GM12892 (cell line): ENCODE measurements at places on chromosomes 2 and 18.

DNA sequence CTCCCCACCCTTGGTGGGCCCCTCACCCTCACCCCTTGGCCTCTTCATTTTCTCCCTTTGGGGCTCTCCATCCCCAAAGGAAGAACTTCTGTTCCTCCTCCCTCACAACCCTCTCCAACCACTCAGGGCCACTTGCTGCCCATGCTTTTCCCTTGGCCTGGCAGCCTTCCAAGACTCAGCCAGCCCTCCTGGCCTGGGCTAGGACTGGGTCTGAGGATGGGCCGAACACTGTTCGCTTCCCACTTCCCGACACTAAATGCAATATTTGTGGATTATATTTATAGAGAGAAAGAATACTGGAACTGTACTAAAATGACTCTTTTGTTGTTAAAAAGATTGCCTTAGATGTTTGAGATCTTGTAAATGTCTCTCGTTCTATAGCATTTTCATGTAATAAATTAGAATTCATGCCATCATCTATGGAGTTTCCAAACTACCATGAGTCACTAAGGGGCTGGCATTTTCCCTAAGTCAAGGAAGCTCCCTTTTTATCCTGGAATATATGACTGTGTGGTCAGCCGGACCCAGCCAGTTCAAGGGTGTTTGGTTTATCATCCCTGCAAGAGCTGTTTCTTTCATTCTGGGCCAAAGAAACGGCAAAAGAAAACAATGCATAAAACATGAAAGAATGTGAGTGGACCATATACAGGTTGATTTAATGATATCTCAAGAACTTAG is 3.8 kb downstream of the CXCR2 start:
- no peak for DNase-seq

GRCh38 chr2:10350761-10351160 is 48.1 kb downstream of the HPCAL1 start:
- no peak for DNase-seq

GRCh38 chr2:25078170-25079049 is 36.5 kb downstream of the EFR3B start:
- DNase-seq: no peak

DNA sequence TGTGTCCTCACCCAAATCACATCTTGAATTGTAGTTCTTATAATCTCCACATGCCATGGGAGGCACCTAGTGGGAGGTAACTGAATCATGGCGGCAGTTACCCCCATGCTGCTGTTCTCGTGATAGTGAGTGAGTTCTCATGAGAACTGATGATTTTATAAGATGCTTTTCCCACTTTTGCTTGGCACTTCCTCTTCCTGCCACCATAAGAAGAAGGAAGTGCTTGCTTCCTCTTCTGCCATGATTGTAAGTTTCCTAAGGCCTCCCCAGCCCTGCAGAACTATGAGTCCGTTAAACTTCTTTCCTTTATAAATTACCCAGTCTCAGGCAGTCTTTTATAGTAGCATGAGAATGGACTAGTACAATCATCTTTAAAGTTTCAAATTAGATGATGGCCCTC is 902.4 kb upstream of the PIK3C3 start:
- no peak for DNase-seq

DNA sequence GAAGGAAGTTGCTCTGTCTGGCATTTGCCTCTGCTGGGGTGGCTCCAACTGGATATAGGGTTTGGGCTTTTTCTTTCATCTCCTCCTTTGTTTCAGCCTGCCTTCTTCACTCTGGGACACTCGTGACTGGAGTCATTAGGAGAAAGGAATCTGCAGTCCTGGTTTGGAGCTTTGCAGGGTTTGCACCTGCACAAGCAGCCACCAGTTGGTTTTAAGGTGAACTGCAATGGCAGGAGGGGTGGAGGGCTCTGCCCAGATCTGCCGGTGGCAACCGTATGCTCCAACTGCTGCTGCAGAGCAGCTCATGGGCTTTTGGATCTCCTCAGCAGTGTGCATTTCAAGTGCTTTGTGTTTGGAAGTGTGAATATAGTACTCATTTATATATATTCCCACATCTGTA is 131.3 kb upstream of the MGAT5 start:
- DNase-seq: no peak

GRCh38 chr18:43531438-43531837 is 254.1 kb upstream of the SYT4 start:
- DNase-seq: no peak
